Stimulated activated CD4-positive, alpha-beta T cell treated with anti-CD3 and anti-CD28 coated beads, TNF-alpha, amount 100 ng/mL, for 48 hours (primary cell): ENCODE measurements at places on chromosomes 16 and 17.
A peak's percentile ranks its signal among the peaks of the same experiment; 100 is the strongest.

DNA sequence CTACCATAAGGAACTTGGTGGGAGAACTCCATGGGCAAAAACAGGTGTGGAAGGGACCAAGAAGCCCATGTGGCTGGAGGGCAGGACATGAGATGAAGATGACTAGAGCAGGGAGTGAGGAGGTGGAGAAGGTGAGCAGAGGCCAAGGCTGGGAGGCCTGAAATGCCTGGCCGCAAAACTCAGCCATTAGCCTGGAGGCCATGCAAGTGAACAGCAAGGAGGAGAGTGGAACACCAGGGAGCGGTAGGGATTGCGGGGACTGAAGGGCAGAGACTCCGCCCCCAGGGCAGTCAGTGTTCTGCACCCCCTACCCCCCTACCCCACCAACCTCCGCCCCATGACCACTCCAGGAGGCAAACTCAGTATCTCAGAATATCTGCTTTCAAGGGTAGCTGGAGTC, 17.0 kb downstream of the BCL7C start:
- DNase-seq: no peak

DNA sequence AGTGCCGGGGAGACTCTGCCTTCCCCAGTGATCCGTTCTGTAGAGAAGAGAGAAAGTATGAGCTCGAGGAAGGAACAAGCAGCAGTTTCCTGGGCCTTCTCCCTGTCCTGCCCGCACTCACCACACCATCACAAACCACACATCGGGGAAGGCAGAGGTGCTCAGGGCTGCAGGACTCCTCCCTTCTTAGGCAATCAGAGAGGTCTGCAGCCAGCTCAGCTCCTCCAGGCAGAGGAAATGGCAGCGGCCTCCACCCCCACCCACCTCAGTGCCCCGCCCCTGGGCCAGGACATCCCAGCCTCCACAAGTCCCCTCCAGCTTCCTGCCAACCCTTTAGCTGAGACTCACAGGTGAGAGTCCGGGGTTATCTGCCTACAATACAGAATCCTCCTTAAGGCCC, 2.0 kb downstream of the ZNF319 start:
- DNase-seq: peak; percentile 37

DNA sequence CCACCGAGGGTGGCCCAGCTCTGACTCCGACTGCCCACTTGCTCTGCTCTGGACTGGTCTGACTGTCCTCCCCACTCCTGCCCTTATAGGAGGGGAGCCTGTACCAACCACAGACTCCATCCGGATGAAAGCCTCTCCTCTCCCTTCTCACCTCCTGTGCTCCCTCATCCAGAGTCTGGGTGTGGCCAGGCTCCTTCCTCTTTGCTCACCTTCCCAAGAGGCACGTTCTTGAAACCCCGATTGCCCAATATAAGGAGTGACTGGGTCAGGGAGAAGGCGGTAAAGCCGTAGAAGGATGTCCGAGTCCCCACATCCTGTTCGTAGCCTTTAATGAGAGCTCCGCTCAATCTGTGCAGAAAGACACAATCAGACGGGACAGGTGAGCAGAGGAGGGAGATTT, 17.1 kb downstream of the ST6GALNAC1 start:
- no peak for DNase-seq

GRCh38 chr16:4604401-4604800, 10.3 kb downstream of the UBALD1 start:
- no peak for DNase-seq

DNA sequence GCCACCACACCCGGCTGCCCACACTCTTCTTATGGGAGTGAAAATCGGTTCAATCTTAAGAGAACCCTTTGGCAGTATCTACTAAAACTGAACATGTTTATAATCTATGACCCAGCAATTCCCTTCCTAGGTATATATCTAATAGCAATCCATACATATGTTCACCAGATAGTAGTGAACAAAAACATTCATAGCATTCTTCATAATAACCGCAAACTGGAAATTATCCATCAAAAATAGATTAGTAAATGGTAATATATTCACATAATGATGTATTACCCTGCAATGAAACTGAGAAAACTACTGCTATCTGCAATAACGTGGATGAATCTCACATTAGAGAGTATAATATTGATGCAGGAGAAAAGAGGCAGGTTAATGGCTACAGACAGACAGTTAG, 23.1 kb downstream of the COPRS start:
- no peak for DNase-seq

- DNase-seq: no peak
These were observed 289.8 kb downstream of the CEP112 start for GRCh38 chr17:65902155-65902554.

GRCh38 chr17:33945646-33946546, 309.2 kb upstream of the CCL2 start:
- no peak for DNase-seq

DNA sequence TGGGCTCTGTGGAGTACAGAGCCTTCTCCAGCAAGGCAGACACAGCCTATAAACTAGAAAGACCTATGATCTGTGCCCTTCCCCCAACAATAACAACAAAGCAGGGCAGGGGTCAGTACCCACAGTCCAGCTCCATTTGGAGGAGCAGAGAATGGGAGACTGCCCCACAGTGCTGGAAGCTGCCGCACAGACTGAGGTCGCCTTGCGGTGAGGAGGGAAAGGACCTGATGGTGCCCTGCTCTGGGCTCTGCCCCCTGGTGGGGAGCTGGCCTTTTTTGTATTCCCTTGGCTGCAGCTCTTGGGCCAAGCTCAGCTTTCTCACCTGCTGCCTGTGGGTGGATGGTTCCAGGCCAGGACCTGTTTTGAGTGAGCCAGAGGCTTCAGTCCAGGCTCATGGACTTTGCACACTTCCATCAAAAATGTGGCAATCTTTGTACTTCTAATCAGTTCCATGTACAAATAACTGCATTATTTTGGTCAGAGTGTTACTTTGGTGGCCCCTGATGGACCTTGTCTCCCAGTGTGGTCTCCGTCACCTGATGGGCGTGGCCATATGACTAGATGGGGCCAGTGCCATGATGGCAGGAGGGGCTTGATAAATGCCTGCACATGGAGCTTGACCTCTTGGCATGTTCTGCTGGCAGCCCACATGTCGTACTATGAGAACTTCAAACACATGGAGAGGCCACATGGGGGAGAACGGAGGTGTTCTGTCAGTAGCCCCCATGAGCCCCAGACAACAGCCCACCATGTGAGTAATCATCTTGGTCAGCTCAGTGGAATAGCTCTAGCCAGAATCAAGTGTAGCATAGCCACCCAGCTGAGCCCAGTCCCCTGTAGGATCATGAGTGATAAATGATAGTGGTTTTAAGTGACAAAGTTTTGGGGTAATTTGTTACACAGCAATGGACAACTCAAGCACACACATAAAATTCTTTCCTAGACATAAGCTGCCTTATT, 24.2 kb downstream of the B9D1 start:
- DNase-seq: peak; percentile 43

DNA sequence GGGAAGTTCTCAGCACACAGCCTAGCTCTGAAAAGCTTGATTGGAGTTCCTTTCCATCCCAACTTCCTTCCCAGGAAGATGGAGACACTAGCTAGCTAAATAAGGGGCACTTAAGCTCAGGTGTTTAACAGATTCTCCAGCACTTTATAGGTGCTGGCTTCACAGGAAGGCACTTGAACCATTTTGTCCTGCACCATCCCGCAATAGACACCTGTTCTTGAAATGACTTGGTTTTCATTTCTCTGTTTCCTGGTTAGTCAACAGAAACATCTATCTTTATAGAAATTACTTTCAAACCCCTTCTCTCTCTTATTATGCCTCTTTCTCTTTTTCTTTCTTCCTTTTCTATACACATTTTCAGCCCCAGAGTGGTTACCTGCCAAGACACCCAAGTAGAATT, 409.9 kb upstream of the ZFHX3 start:
- no peak for DNase-seq

DNA sequence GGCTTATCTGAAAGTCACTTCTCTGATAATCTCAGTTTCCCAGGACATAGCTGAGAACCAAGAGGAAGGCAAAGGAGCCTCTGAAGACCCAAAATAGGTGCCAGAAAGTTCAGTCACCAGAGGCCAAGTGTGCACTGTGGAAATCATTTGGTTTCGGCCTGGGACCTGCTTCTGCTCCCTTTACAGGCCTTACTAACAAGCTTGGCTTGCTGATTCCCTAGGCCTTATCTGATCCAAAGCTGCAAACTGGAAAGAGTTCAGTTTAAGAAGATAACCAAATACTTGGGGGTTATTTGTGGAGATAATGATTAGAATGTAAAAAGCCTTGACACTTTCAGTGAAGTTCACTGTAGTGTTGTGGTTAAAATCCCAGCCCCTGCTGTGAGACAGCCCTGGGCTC, 17.0 kb downstream of the ITGA3 start:
- no peak for DNase-seq

- DNase-seq: no peak
These were observed 64.9 kb upstream of the LRRC37A3 start for GRCh38 chr17:64984181-64984580.

DNA sequence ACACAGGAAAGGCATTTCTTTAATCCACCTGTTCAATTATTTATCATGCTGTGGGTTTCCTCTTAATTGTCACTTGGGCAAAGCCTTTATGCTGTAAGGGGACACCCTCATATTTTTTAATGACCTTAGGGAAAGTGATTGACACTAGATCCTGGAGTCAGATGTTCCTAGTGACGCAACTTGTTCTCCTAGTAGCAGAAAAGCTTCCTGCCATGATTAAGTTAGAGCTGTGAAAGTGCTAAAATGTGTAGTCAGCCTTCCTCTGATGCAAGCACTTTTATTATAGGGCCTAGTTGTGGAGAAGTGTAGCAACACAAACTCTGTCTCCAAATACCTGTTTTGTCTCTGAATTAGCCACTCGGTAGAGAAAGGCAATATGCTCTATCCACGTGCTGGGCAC, 12.3 kb downstream of the TMEM100 start:
- DNase-seq: no peak

GRCh38 chr16:10266809-10267208, 84.6 kb upstream of the GRIN2A start:
- DNase-seq: peak; percentile 12

DNA sequence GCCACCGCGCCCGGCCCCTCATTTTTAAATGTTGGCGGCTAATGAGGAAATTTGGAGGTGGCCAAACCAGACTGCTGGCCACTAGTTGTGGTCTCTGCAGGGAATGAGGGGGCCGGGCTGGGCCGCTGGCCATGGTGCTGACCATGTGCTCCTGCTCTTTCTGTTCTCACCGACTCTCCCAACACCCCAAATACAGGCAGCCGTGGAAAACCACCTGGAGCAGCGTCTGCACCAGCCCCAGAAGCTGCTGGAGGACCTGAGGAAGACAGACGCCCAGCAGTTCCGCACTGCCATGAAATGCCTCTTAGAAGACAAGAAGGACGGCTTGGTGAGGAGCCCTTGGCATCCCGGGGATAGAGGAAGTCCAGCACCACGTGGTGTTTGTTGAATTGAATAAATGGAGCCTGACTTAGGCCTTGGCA, 21.3 kb downstream of the OTOA start:
- no peak for DNase-seq

GRCh38 chr16:24721830-24722238, 7.6 kb upstream of the TNRC6A start:
- DNase-seq: peak; percentile 41

DNA sequence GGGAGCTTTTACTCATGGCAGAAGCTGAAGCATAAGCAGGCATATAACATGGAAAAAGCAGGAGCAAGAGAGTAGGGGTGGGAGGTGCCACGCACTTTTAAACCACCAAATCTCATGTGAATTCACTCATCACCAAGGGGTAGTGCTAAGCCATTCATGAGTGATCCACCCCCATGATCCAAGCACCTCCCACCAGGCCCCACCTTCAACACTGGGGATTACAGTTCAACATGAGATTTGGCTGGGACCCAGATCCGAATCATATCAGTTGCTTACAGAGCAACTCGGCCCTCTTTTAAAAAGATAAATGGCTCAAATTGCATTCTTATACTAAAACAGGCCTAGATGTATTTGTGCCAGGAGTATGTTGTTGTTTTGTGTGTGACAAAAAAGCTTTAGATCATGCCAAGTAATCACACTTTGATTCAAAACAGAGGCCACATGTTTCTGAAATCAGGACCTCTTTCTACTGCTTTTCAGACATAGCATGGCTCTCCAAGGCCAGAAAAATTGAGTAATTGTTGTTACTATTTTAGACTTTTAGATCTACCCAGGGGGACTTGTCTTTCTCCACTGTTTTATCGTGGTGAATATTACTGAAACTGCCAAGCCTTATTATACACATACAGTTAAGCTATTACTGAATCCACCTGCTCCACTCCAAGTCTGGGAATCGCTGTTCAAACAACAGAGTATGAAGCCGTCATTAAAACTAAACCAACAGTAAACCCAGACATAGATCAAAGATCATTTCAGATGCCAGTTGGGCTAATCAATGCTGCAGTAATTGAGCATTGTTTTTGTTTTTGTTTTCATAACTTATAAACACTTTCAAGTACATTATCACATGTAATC, 163.3 kb downstream of the KCNJ2 start:
- no peak for DNase-seq

GRCh38 chr17:2244545-2245525, 58.8 kb downstream of the SMG6 start:
- peak; percentile 74 for DNase-seq

- no peak for DNase-seq
These were observed 7.2 kb downstream of the MRPL27 start for GRCh38 chr17:50365649-50366393.

- no peak for DNase-seq
These were observed 7.5 kb downstream of the DNASE1L2 start for GRCh38 chr16:2243781-2244180.

- no peak for DNase-seq
These were observed 123.4 kb downstream of the PRKCB start for GRCh38 chr16:23959072-23959751.

- DNase-seq: no peak
These were observed 2.2 kb downstream of the YBX2 start for GRCh38 chr17:7292194-7292593.

DNA sequence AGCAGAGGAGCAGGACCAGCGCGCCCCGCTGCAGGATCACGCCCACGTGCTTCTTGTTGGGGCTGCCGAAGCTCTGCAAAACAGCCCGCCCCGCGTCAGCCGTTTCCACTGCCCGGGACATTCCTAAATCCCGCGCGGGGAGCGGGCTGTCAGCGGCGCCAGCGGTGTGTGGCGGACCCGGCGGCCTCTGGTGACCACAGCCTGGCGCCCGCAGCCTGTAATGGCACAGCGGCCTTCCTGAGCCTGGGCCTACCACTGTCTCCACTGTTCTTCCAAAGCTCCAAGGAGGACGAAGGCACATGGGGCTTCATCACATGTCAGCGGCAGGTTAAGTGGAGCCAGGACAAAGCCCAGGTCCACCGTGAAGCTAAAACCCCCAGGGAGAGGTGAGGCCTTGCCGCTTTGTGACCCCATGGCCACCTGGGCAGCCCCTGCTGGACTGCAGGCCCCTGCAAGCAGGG, 2.5 kb downstream of the SLC47A2 start:
- no peak for DNase-seq

GRCh38 chr16:85610446-85611193, 2.5 kb upstream of the GSE1 start:
- peak; percentile 88 for DNase-seq
